ENCODE measurements at places on chromosomes 2 and 18. TPM values are rescaled to one million over a fixed set of nuclear protein-coding genes. Genes with fewer than 3 reads are reported as not detected.

GRCh38 chr2:127423880-127424279 is 5.7 kb downstream of the PROC start:
- no peak for DNase-seq

MATN3 gene
- 2.1 TPM for total RNA-seq

MAL gene
- total RNA-seq = 0.62 TPM

DNA sequence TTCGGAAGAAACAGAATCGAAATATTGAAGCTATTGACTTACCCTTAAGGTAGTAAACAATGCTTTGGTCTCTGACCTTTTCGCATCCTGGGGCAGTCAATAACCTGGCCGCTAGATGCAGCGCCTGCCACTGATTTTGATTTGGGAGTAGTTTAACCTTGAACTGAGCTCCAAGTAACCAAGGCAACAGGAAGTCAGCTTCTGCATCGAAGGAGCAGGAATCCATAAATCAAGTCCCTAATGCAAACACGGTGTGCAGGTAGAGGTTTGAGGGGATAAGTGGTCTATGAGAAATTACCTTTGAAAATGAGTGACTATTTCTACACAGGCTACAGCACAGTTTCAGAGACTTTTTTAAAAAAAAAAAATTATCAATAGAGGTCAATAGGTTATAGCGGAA is 353.5 kb downstream of the SETBP1 start:
- DNase-seq = no peak

DNA sequence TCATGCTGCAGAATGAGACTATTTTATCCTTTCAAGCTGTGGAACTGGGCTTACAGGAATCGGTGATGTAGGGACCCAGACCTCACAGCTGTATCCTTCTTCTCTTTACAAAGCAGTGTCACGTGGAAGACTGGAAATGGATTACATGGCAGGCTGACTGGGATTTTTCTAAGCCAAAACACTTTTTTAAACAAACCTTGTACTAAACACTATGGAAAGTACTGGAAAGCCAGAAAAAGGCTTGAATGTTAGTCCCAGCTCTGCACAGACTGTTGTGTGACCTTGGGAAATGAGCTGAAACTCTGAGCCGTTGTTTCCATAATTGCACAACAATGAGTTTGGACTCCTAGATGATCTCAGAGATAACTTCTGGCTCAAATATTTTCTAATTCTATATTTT is 7.6 kb upstream of the ADAM23 start:
- no peak for DNase-seq

RAD51AP2 gene
- 11.1 TPM for total RNA-seq

DNA sequence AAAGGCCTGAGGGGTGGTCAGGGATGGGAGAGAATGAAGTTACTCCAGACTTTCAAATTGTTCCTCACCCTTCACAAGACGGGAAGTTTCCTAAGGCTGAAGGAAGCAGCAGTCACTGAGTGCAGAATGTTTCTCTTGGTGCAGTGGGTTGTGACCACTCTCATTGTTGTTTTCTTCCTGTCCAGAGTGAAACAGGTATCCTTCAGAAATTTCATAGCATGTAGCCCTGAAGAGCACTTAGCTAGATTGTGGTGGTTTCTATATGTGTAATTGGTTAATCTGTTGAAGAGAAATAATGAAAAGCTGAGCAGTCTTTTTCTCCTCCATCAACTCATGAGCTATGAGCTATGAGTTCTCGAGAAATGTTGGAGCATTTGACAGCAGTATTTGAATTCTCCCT is 96.8 kb downstream of the GPD2 start:
- DNase-seq = no peak

CSRNP3 gene
- total RNA-seq = 5.3 TPM

DNA sequence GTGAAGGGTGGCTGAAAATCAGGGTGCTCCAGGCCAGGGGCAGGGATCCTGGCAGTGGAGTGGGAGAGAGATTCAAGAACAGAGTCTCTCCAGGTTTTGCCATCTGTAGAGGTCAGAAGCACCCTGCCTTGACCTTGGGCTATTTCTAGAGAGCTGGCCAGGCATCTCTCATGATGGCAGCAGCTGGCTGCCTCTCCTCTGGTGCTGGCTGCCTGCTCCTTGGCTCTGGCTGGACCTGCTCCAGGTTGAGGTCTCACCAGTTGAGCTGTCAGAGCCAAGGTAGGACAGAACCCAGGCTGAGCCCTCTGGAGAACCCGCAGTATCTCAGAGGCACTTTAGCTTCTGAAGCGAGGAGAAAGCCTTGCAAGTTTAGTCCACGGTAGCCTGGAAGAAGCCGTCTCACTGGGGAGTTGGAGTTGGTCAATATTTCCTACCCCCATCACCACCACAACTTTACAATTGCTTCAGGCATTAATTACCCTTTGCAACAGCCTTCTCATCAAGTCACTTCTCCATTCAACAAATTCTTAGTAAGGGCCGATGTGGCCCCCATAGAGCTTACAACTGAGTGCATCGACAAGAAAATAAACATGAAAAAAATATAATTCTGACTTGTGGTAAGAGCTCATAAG is 25.6 kb downstream of the GNLY start:
- DNase-seq = no peak

KCNK3 gene
- total RNA-seq = 1.0 TPM

DNA sequence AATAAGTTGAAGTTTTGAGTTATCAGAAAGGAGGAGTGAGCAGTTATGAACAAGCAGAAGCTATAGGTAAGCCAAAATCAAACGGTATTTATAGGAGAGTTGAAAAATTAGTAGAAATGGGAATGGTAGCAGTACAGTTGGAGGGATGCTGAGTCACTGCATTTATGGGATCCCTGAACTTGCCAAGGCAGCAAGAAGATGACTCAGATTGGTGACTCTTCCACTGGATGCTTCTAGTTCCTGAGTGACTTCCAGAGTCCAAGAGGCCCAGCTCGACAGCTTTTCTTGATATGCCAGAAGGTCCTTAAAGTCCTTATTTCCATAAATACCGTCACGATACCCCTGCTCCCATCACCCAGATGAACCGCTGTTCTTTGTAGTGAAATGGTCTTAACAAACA is 31.1 kb upstream of the ACTR3 start:
- DNase-seq = no peak

SPP2 gene
- not detected for total RNA-seq

MTLN gene
- 70.3 TPM for total RNA-seq

DNA sequence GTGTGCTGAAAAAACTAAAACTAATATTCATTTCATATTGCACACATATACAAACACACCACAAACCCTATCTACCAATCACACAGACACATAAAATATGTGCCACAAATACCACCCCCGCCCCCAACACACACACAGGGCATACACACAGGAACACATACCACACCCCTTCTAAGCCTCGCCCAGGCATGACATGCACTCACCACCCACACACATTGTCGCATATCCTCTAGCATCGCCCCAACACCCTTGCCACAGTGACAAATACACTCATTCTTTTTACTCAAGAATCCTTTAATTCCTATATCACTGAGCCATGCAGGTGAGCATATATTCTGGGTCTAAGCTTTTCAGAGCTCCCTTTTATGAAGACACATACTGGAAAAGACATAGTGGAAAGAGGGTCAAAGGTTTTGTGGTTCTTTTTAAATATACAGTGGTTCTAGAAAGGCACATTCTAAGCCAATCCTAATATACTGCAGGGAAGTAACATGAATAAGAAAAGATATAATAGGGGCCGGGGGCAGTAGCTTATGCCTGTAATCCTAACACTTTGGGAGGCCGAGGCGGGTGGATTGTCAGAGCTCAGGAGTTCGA is 24.5 kb upstream of the LCLAT1 start:
- DNase-seq = no peak

DNA sequence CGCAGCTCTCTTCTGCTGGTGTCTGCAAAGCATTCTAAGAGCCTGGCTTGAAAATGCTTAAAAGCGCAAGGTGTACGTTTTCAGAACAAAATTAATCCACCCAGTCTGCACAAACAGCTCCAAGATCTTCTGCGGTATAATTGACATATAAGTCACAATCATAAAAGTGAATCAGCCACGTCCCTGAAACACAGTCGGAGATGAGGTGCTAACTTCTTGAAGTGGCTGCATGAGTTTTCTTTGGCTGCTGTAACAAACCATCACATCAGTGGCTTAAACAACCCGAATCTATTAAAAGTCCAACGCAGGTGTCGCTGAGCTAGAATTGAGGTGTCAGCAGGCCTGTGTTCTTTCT is 32.6 kb downstream of the ARL4C start:
- DNase-seq = no peak

SERPINB7 gene
- total RNA-seq = not detected

UGT1A10 gene
- total RNA-seq = 0.31 TPM

DNA sequence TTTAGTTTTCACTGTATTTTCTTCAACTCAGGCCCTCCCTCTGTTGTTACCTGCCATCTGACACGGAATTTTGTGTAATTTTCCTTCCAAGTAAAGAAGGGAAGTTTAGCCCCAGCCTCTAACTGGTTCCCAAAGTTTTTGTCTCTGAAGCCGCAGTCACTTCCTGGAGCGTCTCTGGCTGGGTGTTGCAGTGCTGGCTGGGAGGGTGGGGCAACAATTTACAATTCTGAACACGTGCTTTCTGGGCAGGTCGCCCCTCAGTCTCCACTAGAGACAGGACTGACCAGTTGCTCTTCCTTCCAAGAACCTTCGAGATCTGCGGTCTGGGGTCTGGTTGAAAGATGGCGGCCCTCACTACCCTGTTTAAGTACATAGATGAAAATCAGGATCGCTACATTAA is 3.5 kb downstream of the CNDP2 start:
- DNase-seq = no peak
